T-helper 1 cell (primary cell): ENCODE measurements at places on chromosomes 12 and 14.

DNA sequence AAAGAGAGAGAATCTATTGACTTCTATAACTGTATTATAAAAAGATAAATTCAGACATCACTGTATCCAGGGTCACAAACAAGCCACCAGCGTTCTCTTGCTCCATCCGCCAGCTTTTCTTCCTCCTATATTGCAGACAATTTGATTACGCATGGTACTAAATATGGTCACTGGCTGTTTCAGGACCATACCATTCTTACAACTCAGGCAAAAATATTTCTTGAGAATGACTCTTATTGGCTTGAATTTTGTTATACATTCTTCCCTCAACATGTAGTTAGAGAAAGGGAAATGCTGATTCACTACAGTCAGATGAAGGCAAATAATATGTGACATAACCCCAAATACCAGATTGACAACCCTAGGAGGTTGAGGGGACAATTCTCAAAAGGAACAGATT is 101.3 kb downstream of the SLC6A15 start:
- no peak for DNase-seq

- no peak for DNase-seq
These were observed 25.7 kb downstream of the FBXO33 start for GRCh38 chr14:39406560-39406959.

DNA sequence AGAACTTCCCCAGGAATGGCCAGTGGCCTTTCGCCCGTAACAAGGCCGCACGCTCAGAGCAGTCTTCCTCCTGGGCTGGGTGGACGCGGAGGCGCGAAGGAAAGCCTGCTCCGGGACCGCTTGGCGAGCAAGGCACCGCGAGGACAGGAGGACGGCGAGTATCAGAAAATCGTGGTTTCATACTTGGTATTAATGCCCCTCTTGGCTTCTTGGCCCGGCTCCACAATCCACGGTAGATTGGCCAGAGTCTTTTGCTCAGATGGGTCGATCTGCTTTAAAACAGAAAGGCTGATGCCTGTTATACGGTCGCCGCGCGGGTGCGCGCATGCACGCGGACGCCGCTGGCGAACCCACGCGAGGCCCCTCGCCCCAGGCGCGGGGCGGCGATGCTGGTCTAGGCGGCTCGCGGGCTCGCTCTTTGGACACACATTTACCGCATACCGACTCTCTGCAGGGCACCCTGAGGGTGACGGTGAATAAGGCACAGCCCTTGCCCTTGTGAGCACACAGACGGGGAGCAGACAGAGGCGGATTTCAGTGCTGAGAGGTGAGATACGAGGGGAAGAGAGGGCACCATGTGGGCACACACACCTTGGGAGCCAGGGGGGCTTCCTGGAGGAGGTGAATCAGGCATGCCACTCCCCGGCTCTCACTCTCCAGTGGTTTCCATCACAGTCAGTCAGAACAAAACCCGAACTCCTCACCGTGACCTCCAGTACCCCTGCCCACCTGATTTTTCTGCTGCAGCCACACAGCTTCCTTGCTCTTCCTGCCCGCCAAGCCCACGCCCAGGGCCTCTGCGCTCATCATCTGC is 100.7 kb downstream of the APAF1 start:
- DNase-seq = no peak

- DNase-seq = no peak
These were observed 29.0 kb upstream of the SMOC1 start for GRCh38 chr14:69850086-69850735.

GRCh38 chr12:123163227-123163626 is 12.3 kb upstream of the PITPNM2 start:
- DNase-seq = no peak

DNA sequence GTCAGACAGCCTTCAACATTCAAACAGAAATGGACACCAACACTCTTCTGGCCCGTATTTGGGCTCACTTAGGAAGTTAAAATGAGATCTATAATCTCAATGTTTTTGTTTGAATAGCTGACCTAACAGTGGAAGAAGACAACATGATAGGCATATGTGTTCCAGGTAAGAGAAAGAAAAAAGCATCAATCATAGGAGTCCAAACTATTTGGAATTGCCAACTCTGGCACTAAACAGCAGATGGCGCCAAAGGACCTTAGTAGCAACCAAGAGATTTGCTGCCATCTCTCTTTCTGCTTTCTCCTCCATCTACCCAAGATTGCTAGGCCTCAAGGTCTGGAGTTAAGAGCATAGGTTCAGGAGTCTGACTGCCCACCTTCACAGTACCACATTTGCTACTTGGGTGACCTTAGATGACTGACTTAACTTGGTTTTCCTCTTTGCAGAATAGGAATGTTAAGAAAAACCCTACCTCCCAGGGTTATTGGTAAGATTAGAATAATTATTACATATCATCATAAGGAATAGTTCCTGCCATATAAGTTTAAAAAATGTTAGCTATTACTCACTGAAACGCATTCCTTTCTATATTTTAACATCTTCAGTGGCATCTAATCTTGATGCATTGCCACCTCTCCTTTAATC is 30.2 kb downstream of the PEX5 start:
- peak; percentile 64 for DNase-seq

DNA sequence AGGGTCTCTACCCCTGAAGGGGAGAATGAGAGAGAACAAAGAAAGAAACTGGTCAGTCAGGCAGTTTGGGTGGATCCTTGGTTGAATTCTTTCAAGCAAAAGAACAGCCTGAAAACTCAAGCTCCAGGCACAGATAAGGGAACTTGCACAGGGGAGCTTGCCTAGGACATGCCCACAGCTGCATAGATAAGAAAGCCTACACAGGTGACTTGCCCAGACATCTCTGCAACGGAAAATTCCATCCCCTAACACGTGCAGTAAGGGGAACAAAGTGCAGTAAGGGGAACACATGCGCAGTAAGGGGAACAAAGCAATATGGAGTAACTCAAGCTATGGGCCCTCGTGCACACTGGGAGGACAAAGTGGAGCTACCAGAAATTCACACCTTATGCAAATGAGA is 540.1 kb upstream of the MIS18BP1 start:
- no peak for DNase-seq

DNA sequence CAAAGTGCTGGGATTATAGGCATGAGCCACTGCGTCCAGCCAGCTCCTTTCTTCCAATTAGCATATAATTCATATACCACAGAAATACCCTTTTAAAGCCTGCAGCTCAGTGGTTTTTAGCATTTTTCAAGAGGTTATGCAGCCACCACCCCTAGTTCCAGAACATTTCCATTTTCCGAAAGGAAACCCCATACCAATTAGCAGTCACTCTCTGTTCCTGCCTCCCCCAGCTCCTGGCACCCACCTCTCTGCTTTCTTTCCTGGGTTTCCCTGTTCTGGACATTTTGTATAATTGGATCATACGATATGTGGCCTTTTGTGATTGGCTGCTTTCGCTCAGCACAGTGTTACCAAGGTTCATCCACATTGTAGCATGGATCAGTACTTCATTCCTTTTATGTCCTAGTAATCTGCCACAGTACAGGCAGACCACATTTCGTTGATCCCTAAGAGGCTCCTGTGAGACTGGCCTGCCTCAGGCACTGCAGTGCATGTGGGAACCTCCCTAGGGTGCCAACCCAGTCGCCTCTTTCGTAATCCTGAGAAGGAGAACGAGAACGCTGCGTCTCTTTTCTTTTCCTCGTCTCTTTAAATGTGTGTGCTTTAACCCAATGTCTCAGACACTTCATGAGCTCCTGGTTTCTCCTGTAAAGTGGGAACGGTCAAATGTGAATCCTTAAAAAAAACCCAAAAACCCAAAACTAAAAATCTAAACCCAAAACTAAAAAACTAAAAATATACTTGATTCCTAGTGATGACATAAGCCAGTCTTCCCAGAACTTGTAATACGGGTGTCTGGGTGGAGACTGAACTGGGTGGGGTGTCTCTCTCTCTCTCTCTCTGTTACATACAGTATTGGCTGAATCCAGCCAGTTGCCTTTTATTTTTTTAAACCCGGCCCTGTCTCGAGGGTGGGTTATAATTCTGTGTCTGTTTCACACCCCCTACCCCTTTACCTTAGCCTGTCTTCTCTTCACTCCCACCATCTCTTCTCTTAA is 14.7 kb downstream of the AACS start:
- DNase-seq = no peak

GRCh38 chr12:100020370-100020769 is 35.6 kb upstream of the ANKS1B start:
- DNase-seq = no peak

DNA sequence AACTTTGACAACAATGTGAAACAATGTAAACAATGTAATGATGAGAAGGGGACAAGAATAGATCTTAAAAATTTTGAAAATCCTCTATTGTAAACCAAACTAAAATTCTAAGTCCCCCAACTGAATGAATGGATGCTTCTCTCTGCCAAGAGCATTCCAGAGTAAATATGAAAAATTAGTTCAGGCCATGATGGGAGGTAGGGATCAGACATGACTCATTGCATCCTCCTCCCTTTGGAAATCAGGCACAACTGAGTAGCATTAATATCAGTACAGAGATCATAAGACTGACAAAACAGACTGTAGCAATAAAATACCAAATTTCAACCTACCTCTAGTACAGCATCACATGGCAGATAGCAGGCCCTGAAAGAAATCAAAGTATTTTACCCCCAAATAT is 559.9 kb downstream of the C12orf50 start:
- no peak for DNase-seq

DNA sequence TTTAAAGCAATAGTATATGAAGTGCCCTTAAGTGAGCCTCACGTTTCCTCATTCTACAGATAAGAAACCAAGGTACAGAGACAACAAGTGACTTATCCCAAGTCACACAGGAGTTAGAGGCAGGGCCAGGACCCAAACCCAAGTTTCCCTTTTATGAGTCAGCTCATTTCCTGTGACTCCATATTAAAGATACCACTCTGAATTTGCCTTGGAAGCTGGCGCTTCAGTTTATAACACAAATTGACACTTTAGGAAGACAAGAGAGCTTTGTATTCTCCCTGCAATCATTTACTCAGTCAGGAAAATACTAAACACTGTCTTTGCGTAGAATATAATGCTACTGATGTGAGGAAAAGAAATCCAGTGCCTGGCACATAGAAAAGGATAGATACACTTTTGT is 43.2 kb downstream of the MYBPC1 start:
- DNase-seq = no peak

DNA sequence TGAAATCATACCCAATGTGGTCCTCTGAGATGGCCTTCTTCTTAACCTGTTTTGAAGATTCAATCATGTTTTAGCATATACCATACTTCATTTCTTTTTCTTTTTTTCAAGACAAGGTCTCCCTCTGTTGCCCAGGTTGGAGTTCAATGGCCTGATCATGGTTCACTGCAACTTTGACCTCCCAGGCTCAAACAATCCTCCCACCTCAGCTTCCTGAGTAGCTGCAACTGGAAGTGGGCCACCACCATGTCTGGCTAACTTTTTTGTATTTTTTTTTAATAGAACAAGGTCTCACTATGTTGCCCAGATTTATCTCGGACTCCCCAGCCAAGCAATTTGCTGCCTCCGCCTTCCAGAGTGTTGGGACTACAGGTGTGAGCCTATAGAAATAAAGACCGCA is 30.4 kb downstream of the SOAT2 start:
- DNase-seq = no peak

- no peak for DNase-seq
These were observed 219.1 kb upstream of the NPAS3 start for GRCh38 chr14:32719601-32720000.

- no peak for DNase-seq
These were observed 105.9 kb downstream of the PLXNC1 start for GRCh38 chr12:94254270-94254669.

- DNase-seq = peak; percentile 28
These were observed 65.6 kb upstream of the PTGR2 start for GRCh38 chr14:73785834-73786635.

GRCh38 chr12:114682785-114683708 is 928 bp downstream of the TBX3 start:
- DNase-seq = no peak

DNA sequence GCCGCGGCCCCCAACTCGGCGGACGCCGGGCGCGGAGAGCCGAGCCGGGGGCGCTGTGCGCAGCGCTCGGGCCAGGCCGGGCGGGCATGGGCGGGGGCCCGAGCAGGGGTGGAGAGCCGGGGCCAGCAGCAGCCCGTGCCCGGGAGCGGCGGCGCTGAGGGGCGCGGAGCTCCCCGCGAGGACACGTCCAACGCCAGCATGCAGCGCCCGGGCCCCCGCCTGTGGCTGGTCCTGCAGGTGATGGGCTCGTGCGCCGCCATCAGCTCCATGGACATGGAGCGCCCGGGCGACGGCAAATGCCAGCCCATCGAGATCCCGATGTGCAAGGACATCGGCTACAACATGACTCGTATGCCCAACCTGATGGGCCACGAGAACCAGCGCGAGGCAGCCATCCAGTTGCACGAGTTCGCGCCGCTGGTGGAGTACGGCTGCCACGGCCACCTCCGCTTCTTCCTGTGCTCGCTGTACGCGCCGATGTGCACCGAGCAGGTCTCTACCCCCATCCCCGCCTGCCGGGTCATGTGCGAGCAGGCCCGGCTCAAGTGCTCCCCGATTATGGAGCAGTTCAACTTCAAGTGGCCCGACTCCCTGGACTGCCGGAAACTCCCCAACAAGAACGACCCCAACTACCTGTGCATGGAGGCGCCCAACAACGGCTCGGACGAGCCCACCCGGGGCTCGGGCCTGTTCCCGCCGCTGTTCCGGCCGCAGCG is 639 bp downstream of the FZD10 start:
- no peak for DNase-seq

- no peak for DNase-seq
These were observed 16.9 kb downstream of the LRRK2 start for GRCh38 chr12:40241741-40242140.

DNA sequence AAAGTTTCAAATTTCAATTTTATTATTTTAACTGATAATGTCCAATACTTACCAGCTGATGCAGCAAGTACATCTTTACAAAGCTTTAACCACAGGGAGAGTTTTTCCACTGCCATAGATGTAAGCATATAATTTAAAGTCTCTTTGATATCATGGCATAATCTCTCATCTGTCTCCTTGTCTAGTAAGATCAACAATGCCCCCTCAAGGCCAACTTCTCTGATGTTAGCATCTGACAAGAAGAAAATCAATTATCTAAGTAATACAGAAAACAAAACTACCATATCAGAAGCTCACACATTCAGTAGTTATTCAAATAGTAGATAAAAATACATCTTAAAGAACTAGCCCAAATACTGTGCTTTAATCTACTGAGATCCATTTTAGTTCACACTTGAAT is 94.2 kb downstream of the HEATR5A start:
- no peak for DNase-seq
